ENCODE measurements at places on chromosomes 12 and 14. TPM values are rescaled to one million over a fixed set of nuclear protein-coding genes. Genes with fewer than 3 reads are reported as not detected.

The HVCN1 gene
- 9.7 TPM for total RNA-seq

The KRT82 gene
- total RNA-seq = not detected

The SP1 gene
- total RNA-seq = 60.3 TPM

The TGM1 gene
- 1.1 TPM for total RNA-seq

The PLA2G1B gene
- total RNA-seq = not detected

The SMCO2 gene
- not detected for total RNA-seq

The CCDC38 gene
- not detected for total RNA-seq

The MANSC4 gene
- total RNA-seq = not detected

The SCN8A gene
- 0.83 TPM for total RNA-seq

The FOXN4 gene
- total RNA-seq = 1.9 TPM

DNA sequence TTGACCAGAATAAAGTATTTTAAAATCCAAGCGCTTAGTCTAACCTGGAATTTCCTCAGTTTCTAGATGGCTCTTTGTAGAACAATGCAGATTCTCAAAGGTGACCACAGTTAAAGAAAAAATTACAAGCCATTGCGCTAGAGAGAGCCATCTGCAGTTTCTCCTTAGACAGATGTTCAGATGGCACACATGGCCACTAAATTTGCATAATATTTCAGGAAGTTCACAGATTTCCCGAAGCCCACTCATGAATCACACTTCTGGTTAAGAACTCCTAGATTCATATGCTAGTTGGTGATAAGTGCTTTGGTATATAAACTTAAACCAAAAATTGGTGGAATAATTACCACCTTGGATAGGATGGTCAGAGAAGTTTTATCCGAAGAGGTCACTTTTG, 749 bp downstream of the AKAP3 start:
- no peak for DNase-seq

- DNase-seq = no peak
Observed at GRCh38 chr14:97410667-97411620, 613.8 kb downstream of the VRK1 start.

DNA sequence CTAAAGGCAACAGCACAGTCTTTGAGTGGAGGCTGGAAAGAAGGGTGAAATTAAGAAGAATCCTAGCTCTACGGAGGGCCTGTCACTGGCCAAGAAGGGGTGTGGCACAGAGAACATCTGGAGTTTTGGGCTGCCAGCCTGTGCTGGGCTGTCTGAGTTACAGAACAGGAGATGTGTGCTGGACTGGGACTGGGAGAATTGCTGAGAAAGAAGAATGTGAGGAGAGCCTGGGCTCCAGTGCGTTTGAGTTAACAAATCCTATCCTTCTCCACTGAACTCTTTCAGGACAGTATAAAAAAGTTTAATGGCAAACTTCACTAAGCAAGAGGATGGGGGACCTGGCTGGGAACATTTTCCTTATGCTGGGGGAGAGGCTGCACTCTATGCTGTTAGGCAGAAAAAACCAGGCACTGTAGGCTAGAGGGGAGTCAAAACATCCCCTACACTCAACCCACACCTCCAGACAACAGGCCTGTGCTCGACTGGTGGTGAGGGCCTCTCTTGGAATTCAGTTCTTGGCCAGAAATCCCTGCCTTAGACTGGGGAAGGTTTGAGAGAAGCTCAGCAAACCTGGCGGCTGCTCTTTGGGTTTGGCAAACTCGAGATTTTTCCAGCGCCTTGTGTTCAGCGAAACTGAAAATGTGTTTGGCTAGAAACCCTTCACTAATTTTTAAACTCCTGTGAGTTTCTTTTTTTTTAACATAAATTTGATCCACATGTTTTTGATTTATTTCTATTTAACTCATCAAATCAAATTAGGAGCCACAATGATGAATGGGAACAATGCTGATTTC, 217.3 kb downstream of the MON2 start:
- DNase-seq = peak; percentile 87

DNA sequence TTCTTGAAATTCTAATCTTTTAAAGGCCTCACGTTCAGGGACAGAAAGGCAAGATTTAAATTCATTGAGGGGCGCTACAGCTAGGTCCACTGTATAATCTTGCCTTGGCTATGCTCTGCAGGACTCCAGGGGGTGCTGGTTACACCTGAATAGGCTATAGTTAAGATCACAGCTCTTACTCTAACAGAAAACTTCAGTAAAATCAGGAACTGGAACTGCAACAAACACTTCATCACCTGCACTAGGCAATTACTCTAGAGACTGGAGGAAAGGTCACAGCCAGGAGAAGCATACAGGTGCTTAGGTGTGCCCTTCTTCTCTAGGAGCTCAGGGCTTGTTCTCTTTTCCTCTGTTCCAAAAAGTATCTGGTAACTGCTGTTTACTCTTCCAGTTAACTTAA, 20.9 kb downstream of the SLCO1C1 start:
- no peak for DNase-seq

DNA sequence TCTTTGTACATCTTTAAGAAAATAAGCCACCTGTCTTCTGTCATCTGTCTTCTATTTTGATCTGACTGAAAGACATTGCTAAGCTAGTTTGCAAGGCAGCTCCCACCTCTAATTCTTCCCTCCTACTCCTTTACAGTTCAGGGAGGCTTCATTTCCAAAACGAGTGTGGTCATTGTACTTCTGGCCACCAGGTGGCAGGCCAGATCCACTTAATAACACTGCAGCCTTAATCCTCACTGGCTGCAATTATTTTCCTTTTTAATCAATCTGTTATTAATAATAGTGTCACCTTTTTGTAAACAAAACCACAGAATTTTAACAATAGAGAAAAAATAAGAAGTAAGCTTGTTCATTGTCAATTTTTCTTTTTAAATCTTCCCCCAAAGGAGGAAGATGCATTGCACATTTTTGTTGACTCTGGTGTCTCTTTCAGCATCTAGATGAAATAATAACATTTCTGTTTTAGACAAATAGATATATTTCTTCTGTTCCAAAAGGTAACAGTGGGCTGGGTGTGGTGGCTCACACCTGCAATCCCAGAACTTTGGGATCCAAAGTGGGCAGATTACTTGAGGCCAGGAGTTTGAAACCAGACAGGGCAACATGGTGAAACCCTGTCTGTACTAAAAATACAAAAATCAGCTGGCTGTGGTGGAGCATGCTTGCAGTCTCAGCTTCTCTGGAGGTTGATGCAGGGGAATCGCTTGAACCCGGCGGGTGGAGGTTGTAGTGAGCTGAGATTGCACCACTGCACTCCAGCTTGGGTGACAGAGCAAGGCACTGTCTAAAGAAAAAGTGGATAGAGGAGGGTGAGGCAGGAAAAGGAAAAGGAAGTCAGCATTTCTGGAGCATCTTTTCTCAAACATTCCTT, 23.3 kb downstream of the GABARAPL1 start:
- no peak for DNase-seq

GRCh38 chr12:66129934-66130266, 650 bp downstream of the LLPH start:
- no peak for DNase-seq

DNA sequence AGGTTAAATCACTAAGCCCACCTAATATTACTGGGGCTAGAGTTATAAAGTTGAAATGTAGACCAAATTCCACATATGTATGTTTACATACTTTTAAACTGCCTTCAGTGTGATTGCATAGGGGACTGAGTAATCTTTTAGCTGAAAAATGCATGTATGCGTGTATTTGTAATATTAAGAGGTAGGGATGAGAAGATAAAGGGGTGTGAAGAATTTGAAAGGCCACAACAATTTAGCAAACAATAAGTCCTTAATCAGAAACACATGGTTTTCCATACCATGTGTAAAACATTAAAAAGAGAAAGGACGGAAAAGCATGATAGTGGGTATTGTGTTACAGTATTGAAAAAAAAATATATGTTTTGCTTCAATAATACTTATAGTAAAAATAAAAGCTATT, 919.9 kb upstream of the FLRT2 start:
- DNase-seq = no peak

DNA sequence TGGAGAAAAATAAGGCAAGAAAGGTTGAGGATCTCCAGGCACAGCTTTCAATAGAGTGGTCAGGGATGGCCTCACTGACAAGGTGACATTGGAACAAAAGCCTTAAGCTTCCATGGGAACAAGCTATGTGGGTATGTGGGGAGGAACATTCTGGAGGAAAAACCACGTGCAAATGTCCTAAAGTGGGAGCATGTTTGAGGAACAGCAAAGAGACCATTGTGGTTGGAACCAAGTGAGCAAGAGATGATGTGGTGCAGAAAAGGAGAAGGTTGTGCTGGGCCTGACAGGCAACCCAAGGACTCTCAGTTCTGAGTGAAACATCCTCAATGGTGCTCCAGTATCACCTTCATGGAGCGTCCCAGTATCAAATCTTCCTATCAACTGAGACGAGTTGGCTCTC, 184.0 kb downstream of the CAND1 start:
- DNase-seq = no peak

- no peak for DNase-seq
Observed at GRCh38 chr12:32896432-32897280, at the start of gene PKP2. Gene PKP2, minus strand, starts transcription at chr12:32896777. Its CDS starts 46 bp downstream, at chr12:32896731.

- no peak for DNase-seq
Observed at GRCh38 chr12:32494656-32495055, 95.3 kb downstream of the FGD4 start.

DNA sequence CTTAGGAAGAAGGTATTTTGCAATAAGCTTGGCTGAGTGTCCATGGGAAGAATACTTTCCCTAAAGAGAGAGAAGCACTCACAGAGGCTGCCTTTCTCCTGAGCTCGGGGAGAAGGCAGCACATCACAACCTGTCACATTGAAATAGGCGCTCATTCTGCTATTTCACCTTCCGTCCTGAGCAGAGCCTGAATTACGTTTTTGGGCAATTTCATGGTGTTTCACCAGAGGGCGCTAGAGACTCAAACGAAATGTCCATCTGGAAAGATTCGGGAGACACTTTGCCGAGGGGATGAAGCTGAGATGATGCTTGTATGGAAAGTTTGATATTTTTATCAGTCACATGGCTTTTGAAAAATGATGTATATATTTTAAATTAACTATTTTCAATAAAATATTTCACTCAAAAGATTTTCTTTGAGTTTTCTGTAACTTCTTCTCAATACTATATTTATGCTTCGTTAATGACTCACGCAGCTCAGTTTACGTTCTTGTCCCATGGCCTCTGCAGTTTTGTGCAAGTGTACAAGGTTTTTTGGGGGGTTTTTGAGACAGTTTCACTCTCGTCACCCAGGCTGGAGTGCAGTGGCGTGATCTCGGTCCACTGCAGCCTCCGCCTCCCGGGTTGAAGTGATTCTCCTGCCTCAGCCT, 17.4 kb upstream of the B4GALNT3 start:
- peak; percentile 65 for DNase-seq

DNA sequence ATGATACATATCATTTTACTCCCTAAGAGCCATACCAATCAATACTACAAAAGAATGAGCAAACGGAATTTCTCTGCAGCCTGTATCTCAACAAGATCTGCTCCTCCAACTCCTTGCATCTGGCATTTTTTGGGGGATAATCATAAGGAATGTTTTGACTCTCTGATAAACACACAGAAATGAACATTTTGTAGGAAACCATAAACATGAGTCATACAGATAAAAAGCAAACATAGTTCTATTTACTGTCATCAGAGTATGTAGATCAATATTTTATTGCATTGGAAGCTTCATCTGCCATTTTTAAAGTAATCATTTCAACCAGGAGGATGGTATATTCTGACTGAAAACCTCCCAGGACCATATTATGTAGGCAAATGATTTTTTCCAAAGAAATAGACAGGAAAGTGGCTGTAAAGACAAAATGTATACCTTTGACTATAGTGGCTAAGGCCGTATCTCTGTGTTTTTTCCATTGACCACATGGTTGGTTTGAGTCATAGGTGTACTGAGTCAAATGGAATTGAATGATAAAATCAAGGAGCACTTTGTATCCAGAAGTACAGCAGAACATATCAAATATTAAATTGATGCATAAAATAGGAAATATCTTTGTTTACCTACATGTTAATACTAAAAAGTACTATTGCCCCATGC, 32.4 kb upstream of the CD69 start:
- DNase-seq = no peak

GRCh38 chr12:71710276-71711125, 24.6 kb downstream of the TMEM19 start:
- no peak for DNase-seq

DNA sequence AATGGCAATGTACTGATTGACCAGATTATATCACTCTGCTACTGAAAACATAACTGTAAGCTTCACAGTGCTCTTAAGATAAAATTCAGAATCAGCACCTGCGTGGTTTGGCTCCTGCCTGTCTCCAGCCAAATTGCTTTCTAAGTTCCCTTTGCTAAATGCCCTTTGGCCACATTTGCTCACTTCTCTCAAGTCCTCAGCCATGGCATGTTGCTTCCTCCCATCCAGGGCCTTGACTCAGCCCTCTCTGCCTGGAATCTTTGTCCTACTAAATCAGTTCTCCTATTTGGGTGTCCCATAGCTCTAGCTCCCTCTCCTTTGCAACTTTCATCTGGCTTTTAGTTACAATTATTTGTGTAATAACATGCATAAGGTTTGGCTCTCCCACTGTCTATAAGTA, 71.4 kb downstream of the KCNK10 start:
- DNase-seq = no peak

- no peak for DNase-seq
Observed at GRCh38 chr12:74689071-74689655, 151.5 kb downstream of the ATXN7L3B start.

GRCh38 chr12:27852742-27853141, 72.7 kb upstream of the MANSC4 start:
- no peak for DNase-seq

- no peak for DNase-seq
Observed at GRCh38 chr14:105073720-105074600, 8.7 kb upstream of the GPR132 start.

GRCh38 chr12:121933522-121934308, 15.3 kb downstream of the CFAP251 start:
- DNase-seq = no peak

DNA sequence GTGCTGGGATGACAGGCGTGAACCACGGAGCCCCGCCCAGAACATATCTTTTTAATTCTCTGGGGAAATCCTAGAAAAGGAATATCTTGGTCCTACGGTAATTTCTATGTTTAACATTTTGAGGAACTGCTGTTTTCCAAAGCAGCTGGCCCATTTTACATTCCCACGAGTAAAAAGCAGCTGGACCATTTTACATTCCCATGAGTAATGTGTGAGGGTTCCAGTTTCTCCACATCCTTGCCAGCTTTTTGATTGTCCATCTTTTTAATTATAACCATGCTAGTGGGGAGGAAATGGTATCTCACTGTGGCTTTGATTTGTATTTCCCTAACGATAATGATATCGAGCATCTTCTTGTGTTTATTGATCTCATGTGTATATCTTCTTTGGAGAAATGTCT, 4.4 kb upstream of the P2RX4 start:
- no peak for DNase-seq

DNA sequence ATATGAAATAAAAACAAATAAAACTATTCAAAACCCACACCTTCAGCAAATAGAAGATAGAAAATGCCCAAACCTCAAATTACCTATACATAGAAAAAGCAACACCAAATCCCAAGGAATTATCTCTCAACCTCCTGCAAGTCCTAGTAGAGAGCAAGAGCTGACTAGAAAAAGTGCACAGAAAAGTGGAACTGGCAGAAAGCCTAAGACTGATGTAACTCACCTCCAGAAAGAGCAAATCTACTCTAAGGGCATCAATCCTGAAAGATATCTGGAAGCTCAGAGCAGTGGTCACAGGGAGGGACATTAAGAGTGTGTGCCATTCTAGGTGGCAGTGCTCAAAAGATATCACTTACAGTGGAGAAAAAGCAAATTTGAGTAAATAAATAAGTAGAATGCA, 62.1 kb upstream of the PLEKHG7 start:
- DNase-seq = no peak

All from sigmoid colon (tissue), 7 donors.